ENCODE measurements at places on chromosomes 6 and 20.

- peak; percentile 99 for DNase-seq
These were observed at the start of gene ZSWIM1 for GRCh38 chr20:45880988-45881788. Gene ZSWIM1, plus strand, starts transcription at chr20:45881227. Its CDS starts 1,366 bp downstream, at chr20:45882593.

- no peak for DNase-seq
These were observed 4.4 kb upstream of the HLA-DMB start for GRCh38 chr6:32945108-32945760.

DNA sequence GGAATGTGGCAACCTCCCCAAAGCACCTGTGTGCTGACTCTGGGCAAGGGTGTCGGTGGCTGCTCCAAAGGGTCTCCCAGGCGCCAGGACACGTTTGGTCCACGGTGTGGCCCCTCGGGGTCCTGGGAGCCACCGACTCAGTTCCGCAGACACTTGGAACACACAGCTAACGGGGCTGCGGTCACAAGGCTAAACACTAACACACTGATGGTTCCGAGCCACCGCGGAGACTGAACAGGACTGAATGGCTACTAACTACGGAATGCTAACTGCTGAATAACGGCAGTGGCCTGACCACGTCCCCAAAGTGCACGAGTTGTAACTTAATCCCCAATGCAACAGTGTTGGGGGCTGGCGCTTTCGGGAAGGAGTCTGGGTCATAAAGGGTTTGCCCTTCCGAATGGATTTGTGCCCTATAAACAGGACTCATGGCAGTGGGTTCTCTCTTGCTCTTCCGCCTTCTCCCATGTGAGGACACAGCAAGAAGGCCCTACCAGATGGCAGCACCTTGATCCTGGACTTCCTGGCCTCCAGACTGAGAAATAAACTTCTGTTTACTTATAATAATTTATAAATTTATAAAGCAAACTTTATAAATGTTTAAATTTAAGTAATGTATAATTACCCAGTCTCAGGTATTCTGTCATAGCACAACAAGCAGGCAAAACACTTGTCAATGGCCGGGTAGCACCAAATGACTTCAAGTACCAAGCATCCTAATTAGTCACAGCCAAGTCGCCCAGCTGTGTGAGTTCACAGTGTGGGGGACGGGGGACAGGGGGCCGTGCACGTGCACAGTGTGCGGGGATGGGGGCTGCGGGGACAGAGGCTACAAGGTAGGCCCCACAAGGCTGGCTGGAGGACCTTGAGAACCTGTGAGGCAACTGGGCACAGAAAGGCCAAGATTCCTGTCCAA lies 2.3 kb upstream of the EEF1A2 start:
- no peak for DNase-seq

- DNase-seq: no peak
These were observed 129.7 kb downstream of the RALGAPA2 start for GRCh38 chr20:20582734-20583133.

DNA sequence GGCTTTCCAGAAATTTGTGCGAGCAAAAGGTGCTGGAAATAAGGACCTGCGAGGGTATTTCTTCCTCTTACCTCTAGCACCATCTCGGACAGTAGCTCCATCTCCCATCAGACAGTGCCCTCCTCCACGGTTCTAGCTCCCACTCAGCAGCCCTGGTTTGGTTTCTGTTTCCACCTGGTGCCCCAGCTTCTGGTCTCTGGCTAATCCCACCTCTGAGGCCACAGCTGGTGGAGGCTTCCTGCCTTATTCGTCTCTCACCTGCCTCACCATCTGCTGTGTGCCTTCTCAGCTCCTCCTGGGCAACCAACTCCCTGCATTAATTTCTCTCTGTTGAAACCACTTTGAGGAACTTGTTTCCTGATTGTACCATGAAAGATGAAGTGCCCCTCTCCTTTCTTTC lies 162.4 kb upstream of the CDYL start:
- peak; percentile 16 for DNase-seq

DNA sequence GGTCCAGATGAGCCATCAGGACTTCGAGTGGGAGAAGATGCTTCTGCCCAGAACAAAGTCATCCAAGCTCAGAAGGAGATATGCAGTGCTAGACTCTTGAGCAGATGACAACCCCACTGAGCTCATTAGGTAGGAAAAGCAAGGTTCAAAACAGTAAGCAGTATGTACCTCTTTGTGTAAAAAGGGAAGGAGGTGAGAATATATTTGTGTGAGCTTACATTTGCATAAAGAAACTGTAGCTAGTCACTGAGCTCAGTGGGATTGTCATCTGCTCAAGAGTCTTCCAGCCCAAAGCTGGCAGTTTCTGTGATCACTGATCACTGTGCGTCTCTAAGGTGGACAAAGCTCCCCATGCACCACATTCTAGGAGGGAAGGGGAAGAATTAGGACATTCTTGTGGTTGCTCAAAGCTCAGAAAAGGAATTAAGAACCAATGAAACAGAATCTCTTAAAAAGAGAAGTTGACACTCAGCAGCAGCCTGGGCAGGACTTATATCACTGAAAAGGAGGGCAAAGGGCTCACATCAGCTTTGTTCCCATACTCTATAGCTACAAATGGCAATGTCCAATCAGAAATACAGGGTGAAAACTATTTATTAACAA lies 90.0 kb upstream of the MAFB start:
- no peak for DNase-seq

DNA sequence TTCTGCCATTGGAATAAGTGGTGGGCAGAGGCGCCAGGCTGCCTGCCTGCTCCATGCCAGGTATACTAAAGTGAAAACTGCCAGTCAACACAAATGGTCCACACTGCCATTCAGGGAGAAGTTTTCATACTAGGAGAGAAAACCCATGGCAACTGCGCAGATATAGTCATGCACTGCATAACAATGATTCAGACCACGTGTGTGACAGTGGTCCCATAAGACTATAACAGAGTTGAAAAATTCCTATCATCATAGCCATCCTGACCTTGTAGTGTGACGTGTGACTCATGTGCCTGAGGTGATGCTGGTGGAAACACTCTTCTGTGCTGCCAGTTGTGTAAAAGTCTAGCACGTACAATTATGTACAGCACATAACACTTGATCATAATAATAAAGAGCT lies 25.1 kb downstream of the ZC3H12D start:
- DNase-seq: no peak

DNA sequence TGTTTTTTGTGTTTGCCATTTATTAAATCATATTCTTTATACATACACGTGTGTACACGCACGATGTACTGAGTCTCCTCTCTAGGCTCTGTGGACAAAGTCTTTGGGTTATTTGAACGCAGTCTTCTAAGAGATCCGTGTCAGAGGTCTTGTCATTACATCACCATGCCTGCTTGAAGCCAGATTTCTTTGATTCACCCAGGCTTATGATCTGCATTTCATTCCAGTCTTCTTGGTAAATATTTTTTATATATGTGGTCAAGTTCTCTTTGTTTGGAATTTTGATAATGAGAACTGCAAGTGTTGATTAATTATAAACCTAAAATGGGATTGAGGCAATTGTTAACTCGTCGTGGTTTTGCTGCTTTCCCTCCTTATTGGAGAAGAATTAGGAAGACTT lies 34.6 kb downstream of the KCNS1 start:
- no peak for DNase-seq

DNA sequence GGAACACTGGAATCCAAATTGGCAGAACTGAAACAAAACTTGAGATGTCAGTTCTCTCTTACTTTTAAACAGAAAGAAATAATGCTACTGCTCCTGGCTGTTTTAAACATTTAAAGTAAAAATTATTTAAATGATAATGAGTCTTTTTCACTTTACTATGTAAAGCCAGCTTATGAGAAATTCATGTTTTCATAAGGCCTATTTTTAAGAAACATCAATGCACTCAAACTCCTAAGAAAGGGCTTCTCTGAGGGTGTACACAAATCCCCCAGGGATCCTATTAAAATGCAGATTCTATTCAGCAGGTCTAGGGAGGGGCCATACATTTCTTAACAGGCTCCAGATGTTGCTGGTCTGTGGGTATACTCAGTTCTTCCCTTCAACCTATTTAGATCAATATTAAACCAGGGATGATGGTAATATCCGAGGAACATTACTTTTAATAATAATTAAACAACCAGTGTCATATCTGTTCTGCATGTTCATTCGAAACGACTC lies 2.3 kb downstream of the FERMT1 start:
- DNase-seq: no peak

DNA sequence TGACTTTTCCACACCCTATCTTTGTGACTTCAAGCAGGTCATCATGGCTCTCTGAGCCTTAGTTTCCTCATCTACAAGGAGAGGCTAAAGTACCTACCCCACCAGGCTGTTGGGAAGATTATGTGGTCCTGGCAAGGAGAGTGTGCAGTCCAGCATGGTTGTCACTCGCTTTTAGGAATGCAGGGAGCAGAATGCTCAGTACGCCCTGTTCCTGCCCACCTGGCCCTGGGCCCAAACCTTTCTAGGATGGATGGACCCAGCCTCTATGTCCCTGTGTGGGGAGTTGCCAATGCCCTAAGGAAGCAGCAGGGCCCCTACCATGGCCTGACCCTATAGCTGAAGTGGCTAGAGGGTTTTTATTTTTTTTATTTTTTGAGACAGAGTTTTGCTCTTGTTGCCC lies 2.0 kb downstream of the CLPSL2 start:
- no peak for DNase-seq

GRCh38 chr6:259901-260508 lies 32.3 kb upstream of the DUSP22 start:
- DNase-seq: no peak

DNA sequence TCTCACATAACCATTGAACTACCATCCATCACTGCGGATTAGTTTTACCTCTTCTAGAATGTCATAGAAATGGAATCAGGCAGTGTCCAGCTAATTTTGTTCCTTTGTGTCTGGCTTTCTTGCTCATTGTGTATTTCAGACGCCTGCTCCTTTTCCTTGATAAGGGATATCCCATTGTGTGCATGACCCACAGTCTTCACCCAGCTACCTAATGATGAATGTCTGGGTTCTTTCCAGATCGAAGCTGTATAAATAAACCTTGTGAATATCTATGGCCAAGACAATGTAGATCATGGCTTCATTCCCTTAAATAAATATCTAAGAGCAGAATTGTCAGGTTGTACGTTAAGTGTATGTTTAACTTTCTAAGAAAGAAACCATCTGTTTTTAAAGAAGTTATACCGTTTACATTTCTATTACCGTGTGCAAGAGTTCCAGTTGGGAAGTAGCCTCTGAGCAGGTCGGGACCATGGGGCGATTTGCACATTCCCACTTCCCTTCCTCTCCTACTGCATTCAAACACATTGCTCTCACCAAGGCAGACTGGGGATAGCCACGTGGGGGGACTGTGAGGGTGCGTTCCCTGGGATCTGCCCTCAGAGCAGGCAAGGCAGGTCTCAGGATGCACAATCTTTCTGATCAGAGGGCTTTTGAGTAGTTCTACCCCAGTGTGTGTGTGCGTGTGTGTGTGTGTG lies 13.1 kb downstream of the CD93 start:
- DNase-seq: no peak

DNA sequence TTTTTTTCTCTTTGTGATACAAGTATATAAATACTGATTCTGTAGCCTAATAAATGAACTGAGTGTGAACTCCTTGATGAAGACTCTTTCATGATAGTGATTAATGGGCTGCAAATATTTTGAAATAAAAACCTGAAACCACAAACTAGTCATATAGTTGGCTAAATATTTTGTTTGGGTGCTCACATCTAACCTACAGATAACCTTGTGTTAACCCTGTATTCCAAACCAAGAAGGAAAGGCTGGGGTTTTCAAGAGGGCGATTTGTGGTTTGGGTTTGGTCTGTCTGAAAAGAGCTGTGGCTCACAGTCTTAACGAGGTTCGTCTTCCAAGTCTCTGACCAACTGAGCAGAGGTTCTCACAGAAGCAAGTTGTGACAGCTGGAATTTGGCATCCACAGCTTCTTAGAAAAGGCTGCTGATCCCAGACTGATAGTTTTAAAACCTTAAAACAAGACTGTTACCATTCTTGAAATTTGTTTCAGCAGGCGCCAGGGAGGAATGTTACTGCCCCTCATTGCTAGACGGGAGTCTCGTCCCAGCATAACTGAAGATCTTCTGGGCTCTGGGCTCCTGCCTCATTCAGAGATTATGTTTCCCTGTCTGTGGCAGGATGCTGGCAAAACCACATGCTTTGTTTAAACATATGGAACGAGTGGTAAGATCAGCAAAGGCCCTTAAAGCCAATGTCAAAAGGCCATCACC lies 736.4 kb upstream of the MARCKS start:
- DNase-seq: no peak

DNA sequence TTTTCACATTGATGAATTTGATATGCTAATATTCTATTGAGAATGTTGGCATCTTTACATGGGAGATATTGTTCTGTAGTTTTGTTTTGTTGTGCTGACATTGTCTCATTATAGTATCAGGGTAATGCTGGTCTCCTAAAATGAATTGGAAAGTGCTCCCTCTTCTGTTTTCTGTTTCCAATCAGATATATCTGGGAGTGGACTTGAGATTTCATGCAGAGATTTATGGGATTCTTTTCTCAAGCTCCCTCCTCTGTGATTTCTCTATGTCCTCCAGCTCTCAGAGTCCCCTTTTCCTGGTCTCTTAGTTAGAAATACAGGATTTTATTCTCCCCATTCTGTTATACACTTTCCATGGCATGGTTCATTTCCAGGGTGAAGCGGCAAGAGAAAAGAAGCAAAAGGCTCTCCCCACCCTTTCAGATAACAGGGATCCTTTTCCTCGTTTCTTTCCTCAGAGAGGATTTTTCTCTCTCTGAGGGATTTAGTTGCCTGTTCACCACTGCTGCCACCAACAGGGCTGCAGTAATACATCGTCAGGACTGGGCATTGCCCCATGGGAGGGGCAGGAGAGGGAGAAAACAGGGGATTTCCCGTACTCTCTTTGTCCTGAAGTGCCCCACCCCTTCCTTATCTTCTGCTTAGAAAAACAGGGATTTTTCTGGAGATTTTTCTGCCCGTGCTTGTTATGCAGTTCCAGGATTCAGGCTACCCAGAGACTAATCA lies 59.3 kb upstream of the STMND1 start:
- DNase-seq: no peak

DNA sequence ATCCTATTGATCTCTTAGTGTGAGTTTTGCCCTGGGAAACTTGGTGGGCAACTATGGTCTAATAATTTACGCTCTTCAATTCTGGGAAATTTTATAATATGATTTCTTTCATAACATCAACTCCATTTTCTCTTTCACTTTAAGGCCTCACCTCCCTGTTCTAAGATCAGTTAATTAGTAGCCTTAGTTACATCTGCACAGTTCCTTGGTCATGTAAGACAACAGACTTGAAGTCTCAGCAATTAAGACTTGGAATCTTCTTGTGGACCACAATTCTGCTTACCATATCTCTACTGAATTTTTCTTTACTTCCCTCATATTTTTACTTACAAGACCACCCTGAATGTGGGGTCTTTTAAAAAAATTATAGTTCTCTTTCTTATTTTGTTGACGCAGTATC lies 8.7 kb downstream of the ENPP3 start:
- DNase-seq: no peak
